Neural crest cell (in vitro differentiated cells): ENCODE measurements at places on chromosomes 3 and 15. TPM values are rescaled to one million over a fixed set of nuclear protein-coding genes. Genes with fewer than 3 reads are reported as not detected.

The CPNE4 gene
- 16.1 and 18.1 TPM in 2 replicates for total RNA-seq

The SLC2A2 gene
- total RNA-seq, result not detected in 2 replicates

The ANKRD63 gene
- not detected in 2 replicates for total RNA-seq

The TBC1D2B gene
- total RNA-seq, result 19.7 and 21.8 TPM in 2 replicates

The COL8A1 gene
- total RNA-seq, result 0.14 and 0.28 TPM in 2 replicates

The ADAMTS7 gene
- 62.9 and 68.2 TPM in 2 replicates for total RNA-seq

The PLAAT1 gene
- 3.0 and 4.0 TPM in 2 replicates for total RNA-seq

DNA sequence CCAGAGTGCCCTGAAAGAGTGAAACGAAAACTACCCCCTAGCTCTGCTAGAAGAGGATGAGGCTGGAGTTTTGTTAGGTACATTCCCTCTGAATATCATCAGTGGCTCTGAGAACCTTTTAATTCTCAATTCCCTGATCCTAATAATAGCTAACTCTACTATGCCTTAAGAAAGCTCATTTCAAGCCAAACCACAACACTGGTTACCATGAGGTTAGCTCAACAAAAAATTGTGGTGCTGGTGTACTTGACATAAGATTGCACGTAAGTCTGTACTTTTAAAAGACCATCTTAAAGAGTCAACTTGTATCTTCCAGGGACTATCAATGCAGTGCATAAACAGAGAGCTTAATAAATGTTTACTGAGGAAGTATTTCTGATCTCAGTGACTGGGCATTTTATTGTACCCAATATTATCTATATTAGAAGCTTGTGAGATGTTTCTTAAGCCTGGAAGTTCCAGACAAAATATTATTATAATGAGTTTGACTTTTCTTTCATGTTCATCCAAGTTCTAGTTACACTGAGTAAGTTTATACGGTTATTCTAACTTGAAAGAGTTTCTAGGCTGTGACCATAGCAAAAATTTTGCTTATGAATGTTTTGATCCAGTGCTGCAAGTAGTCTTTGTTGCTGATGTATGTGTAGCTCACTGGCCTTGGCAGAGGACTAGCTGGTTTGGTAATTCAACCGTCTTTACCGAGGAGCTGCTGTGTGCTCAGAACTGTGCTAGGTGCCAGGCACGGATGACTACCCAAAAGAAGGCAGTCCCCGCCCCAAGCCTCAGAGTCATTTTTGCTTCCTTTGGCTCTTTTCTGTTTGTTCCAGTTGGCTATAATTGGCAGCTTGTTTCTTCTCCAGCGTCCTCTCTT, 334.4 kb upstream of the TRIM42 start:
- DNase-seq, result no peak
- no peak overlapping the region for H3K27ac ChIP-seq
- no peaks in the 10 kb centered on the region for H3K4me1 ChIP-seq
- H3K36me3 ChIP-seq, result no peaks in the 10 kb centered on the region

GRCh38 chr3:104388619-104389018, 978.1 kb upstream of the ALCAM start:
- H3K27me3 ChIP-seq, result no peaks in the 10 kb centered on the region
- H3K36me3 ChIP-seq, result no peaks in the 10 kb centered on the region
- no peak overlapping the region for H3K27ac ChIP-seq
- DNase-seq, result no peak

DNA sequence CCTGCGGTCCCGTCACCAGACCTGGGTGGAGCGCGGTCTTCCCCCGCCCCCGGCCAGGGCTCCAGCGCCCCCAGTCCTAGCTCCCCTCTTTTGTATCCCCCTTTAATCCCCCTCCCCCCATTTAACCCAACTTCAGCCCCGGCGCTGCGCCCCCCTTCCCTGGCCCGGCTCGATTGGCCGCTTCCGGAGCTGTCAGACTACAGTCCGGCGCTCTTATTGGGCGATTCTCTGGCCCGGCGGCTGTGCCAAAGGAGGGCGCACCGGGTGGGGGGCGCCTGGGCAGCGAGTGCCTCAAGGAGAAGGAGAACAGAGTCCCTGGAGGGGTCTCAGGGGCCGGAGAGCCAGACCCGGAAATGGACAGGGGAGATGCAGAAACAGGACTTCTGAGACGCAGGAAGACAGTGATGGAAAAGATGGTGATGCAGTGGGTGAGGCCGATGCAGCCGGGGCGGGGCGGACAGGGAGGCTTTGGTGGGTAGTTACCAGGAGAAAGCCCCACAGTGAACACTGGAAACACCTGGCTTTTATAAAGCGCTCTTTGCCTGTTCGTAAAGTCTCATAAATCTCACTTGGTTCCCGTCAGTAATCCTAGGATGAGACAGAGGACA, 1.2 kb upstream of the ADCY5 start:
- peaks cover 72% of the 10 kb centered on the region for H3K27me3 ChIP-seq
- H3K4me1 ChIP-seq, result peaks cover 9% of the 10 kb centered on the region
- no peak overlapping the region for H3K27ac ChIP-seq
- H3K36me3 ChIP-seq, result no peaks in the 10 kb centered on the region

DNA sequence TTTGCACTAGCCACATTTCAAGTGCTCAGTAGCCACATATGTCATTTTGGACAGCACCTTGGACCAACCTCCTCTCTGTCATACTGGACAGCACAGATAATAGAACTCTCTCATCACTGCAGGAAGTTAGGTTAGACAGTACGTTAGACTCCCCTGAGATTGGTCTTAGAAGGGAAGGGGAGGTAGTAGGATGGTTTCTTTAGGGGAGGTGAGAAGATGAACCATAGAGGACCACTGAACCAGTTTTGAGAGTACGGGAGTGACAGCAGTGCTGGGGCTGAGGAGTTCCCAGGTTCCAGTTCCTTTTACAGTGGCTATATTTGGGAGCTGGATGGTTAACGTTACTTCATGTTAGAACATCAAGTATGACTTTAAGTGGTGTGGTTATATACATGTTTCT, 7.8 kb downstream of the LRCH3 start:
- H3K36me3 ChIP-seq, result no peaks in the 10 kb centered on the region
- H3K27ac ChIP-seq, result peak overlapping the region; percentile 3
- DNase-seq, result no peak

GRCh38 chr3:4908433-4909156, 70.6 kb upstream of the BHLHE40 start:
- no peak for DNase-seq
- H3K4me1 ChIP-seq, result peaks cover 22% of the 10 kb centered on the region
- H3K4me3 ChIP-seq, result no peak overlapping the region
- no peaks in the 10 kb centered on the region for H3K36me3 ChIP-seq

DNA sequence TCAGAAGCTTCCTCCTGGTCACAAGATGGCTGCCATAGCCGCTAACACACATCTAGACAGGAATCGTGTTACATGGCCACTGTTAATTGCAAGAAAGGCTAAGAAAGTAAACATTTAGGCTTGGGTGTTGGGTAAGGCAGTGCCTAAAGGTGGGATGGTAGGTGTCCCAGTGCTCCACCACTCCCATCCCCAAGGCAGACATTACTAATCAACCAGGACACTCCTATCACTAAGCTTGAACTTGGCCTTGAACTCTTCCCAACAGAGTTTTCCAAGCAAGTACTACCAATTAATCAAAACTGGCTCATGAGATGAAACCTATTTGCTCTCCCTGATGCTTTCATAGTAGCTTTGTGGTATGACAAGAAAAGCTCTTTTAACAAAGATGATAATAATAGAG, 37.9 kb upstream of the C3orf80 start:
- no peak overlapping the region for H3K27ac ChIP-seq
- H3K36me3 ChIP-seq, result no peaks in the 10 kb centered on the region
- H3K4me3 ChIP-seq, result no peak overlapping the region
- no peaks in the 10 kb centered on the region for H3K4me1 ChIP-seq
- H3K27me3 ChIP-seq, result no peaks in the 10 kb centered on the region

- no peak for DNase-seq
- H3K27me3 ChIP-seq, result no peaks in the 10 kb centered on the region
- no peak overlapping the region for H3K4me3 ChIP-seq
Observed at GRCh38 chr3:86410587-86410986, 580.4 kb downstream of the VGLL3 start.
